ENCODE measurements at places on chromosomes 3 and 15. TPM values are rescaled to one million over a fixed set of nuclear protein-coding genes. Genes with fewer than 3 reads are reported as not detected.

DNA sequence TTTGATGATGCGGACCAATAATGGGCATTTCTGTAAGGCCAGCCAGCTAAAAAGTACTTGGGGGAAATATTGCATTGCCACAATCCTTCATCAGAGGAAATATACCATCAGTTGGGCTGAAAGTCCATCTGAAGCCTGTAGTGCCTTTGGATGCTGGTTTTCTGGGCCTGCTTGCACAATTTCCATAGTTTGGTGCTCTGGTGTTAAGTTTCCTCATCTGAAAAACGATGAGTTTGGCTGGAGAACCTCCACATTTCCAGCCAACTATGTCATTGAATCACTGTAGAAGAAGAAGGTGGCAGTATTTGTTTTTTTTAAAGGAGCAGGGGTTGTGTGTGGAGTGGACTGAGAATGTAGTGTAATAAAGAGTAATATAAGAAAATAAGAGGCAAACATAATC is 10.1 kb downstream of the CCNB2 start:
- H3K36me3 ChIP-seq = peaks cover 71% of the 10 kb centered on the region
- H3K4me1 ChIP-seq = no peaks in the 10 kb centered on the region
- no peaks in the 10 kb centered on the region for H3K27me3 ChIP-seq
- H3K27ac ChIP-seq = no peak overlapping the region
- no peak overlapping the region for H3K4me3 ChIP-seq
- no peak for DNase-seq

GRCh38 chr3:155560594-155560993 is 184.3 kb downstream of the PLCH1 start:
- no peaks in the 10 kb centered on the region for H3K4me1 ChIP-seq
- H3K27me3 ChIP-seq = no peaks in the 10 kb centered on the region
- DNase-seq = no peak
- no peak overlapping the region for H3K27ac ChIP-seq

GRCh38 chr3:149216193-149216869 is 5.3 kb downstream of the CP start:
- peaks cover 7% of the 10 kb centered on the region for H3K4me1 ChIP-seq
- no peaks in the 10 kb centered on the region for H3K36me3 ChIP-seq
- no peak overlapping the region for H3K4me3 ChIP-seq
- H3K27ac ChIP-seq = no peak overlapping the region
- no peaks in the 10 kb centered on the region for H3K27me3 ChIP-seq

Gene TRH
- total RNA-seq = not detected

Gene TMEM207
- total RNA-seq = not detected

GRCh38 chr15:63716929-63717328 is 116.8 kb downstream of the HERC1 start:
- H3K4me1 ChIP-seq = no peaks in the 10 kb centered on the region
- H3K27me3 ChIP-seq = no peaks in the 10 kb centered on the region

GRCh38 chr3:161548301-161548700 is 51.7 kb downstream of the OTOL1 start:
- H3K4me3 ChIP-seq = no peak overlapping the region
- H3K27me3 ChIP-seq = no peaks in the 10 kb centered on the region
- H3K36me3 ChIP-seq = no peaks in the 10 kb centered on the region

- no peak overlapping the region for H3K27ac ChIP-seq
- no peaks in the 10 kb centered on the region for H3K27me3 ChIP-seq
- no peak for DNase-seq
- peaks cover 4% of the 10 kb centered on the region for H3K4me1 ChIP-seq
- no peak overlapping the region for H3K4me3 ChIP-seq
These were observed 343.5 kb upstream of the LRRC3B start for GRCh38 chr3:26279091-26279490.

Gene CCR8
- not detected for total RNA-seq

DNA sequence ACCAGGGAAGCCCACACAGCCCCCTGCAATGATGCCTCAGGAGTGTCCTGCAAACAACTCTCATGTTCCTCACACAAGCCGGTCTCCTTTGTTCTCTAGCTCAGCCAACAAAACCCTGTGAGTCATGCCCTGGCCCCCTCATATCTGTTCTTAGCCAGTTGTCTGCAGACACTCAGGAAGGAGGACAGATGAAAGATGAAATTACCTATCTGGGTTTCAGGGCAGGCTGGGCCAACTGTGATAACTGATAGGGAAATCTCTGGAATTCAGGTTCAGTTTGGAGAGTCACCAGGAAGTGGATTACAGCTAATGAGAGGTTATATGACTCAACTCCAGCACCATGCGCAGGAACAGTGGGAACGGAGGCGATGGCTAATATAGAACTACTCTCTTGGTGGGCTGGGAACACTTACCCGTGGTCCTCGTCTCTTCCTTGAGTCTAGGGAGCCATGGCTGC is 352.0 kb upstream of the ADAMTS9 start:
- DNase-seq = no peak
- H3K36me3 ChIP-seq = no peaks in the 10 kb centered on the region
- no peaks in the 10 kb centered on the region for H3K27me3 ChIP-seq
- H3K4me3 ChIP-seq = no peak overlapping the region
- H3K4me1 ChIP-seq = no peaks in the 10 kb centered on the region

- no peak overlapping the region for H3K4me3 ChIP-seq
- no peaks in the 10 kb centered on the region for H3K36me3 ChIP-seq
- H3K4me1 ChIP-seq = no peaks in the 10 kb centered on the region
These were observed 41.4 kb upstream of the USP3 start for GRCh38 chr15:63463036-63463435.

DNA sequence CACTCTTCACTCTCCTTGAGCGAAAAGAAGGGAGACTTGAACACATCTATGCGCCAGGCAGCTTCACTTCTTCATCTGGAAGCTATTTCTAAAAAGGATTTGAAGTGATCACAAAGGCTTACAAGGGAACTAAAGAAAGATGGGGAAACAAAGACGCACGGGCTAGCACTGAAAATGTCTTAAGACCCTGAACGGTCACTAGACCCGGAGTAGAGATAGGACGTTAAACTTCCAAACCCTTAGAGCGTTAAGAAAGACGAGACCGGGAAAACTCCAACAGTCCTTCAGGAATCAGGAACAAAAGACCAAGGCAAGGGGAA is 47.5 kb upstream of the EPHB3 start:
- no peaks in the 10 kb centered on the region for H3K36me3 ChIP-seq

Gene SPINK8
- not detected for total RNA-seq

DNA sequence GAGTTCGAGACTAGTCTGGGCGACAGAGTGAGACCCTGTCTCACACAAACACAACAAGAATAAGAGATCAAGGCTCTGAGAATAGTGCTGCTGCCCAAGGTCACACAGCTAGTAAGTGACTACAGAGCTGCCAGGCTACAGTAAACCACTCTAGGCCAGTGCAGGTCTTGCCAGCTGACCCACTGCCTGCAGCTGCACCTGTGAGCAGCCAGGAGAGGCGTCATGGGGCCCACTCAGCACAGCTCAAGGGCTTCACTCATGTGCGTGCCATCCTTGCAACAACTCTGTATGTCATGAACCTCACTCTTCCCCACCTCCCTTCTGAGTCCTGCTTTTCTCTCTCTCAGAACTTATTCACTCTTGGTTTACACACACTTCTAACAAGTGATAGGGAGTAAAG is 176.7 kb downstream of the SMAD6 start:
- DNase-seq = no peak
- H3K4me1 ChIP-seq = peaks cover 4% of the 10 kb centered on the region
- H3K4me3 ChIP-seq = no peak overlapping the region

Gene SAMMSON
- total RNA-seq = not detected

DNA sequence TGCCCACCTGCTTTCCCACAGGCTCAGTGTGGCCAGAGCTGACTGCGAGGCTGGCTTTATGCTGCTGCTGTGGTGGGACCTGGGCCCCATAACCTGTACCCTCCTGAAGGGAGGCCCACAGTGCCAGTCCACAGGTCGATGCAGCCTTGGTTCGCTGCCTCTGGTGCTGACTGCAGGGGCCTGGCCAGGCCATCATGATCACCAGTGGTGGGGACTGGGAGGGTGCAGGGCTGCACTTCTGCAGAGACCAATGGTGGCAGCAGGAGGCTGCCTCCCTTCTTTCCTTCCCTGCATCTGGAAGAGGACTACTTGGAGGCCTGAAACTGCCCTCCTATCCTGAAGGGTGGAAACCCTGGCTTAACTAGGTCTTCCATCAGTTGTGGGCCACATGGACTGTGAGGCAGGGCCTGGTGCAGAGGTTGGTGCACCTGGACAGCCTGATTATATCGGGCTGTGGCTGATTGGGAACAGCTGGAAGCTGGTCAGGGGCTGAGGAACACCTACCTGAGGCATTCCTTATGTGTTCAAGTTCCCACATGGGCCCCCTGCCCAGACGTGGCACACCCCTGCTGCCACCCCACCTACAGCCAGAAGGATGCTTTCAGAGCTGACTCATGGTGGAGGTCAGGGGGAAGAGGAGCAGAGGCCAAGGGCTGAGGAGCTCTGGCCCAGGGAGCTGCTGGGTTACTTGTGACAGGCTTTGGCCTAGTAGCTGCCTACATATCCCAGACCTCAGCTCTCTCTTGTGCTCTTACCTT is 29.8 kb downstream of the POMGNT2 start:
- no peaks in the 10 kb centered on the region for H3K4me1 ChIP-seq
- H3K27ac ChIP-seq = no peak overlapping the region
- no peak for DNase-seq
- H3K27me3 ChIP-seq = no peaks in the 10 kb centered on the region
- no peaks in the 10 kb centered on the region for H3K36me3 ChIP-seq
- no peak overlapping the region for H3K4me3 ChIP-seq

- DNase-seq = no peak
- no peaks in the 10 kb centered on the region for H3K4me1 ChIP-seq
- H3K27me3 ChIP-seq = no peaks in the 10 kb centered on the region
- H3K36me3 ChIP-seq = no peaks in the 10 kb centered on the region
These were observed 495.2 kb upstream of the EPHA6 start for GRCh38 chr3:96319166-96319565.

DNA sequence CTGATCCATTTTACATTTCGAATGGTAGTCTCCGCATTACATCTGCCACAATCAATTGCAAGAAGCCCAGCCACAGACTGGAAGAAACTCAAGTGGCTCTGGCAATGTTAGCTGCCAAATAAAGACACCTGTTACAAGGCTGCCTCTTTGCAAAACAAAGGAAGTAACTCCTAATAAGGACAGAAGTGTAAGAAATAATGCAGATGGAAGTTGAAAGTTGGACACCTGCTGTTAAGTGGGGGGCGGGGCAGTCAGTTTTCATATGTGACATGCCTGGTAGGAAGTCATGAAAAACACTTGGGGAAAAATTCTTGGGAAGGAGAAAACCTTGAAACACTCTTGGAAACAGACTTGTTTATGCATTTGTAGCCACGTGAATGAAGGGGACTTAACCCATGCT is 54.1 kb upstream of the ATP2C1 start:
- peak; percentile 75 for DNase-seq
- H3K4me3 ChIP-seq = peak overlapping the region; percentile 8
- H3K4me1 ChIP-seq = peaks cover 23% of the 10 kb centered on the region
- H3K27ac ChIP-seq = peak overlapping the region; percentile 42

- no peak overlapping the region for H3K4me3 ChIP-seq
- no peaks in the 10 kb centered on the region for H3K36me3 ChIP-seq
- H3K4me1 ChIP-seq = peaks cover 27% of the 10 kb centered on the region
- no peaks in the 10 kb centered on the region for H3K27me3 ChIP-seq
- no peak for DNase-seq
These were observed 91.1 kb downstream of the UBE3A start for GRCh38 chr15:25347707-25348106.

DNA sequence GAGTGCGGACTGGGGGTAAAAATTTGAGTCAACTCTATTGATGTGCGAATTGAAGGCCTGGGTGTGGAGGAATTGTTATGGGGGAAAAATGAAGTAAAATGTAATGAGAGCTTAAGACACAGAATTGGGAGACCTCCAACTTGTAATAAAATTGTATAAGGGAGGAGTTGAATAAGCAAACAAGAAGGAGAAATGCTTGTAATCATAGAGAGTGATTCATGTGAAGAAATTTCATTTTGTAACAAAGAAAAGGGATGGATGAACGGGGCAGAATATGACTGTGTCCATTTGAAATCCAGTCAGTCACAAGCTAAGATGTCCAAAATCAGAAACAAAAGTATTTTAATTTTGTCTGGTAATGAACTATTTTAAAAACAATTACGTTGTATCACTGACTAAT is 552.3 kb downstream of the NAALADL2 start:
- H3K27ac ChIP-seq = no peak overlapping the region
- H3K4me3 ChIP-seq = no peak overlapping the region
- DNase-seq = no peak
- H3K4me1 ChIP-seq = peaks cover 14% of the 10 kb centered on the region

DNA sequence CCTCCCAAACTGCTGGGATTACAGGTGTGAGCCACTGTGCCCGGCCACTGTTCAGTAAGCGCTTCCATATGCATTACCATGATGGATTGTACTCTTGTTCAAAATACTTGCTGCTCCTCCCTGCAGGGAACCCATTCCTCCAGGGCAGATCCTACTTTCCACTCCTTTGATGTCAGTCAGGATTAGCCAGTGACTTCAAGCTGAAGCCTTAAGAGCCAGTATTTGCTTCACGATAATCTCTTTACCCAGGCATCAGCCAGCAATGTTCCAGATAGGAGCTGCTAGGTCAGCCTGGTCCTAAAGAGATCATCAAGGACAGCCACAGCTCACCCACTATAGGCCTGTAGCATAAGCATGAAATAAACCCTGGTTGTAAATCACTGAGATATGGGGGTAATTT is 96.5 kb upstream of the UBE2E2 start:
- H3K27ac ChIP-seq = no peak overlapping the region
- no peaks in the 10 kb centered on the region for H3K27me3 ChIP-seq
- H3K36me3 ChIP-seq = no peaks in the 10 kb centered on the region
- no peaks in the 10 kb centered on the region for H3K4me1 ChIP-seq

Data from GM23338 (cell line).